AG10803 (cell line): ENCODE measurements at places on chromosomes 12 and 14.

GRCh38 chr12:55929306-55929791, 1.6 kb upstream of the DGKA start:
- no peak for DNase-seq

- DNase-seq: peak; percentile 59
Measured at GRCh38 chr14:64755781-64756221, 51.6 kb downstream of the PLEKHG3 start.

- peak; percentile 84 for DNase-seq
Measured at GRCh38 chr12:121717041-121717699, 4.6 kb downstream of the TMEM120B start.

GRCh38 chr12:4160314-4161040, 113.1 kb upstream of the CCND2 start:
- no peak for DNase-seq

GRCh38 chr12:57276935-57277563, 26.1 kb upstream of the STAC3 start:
- peak; percentile 25 for DNase-seq

DNA sequence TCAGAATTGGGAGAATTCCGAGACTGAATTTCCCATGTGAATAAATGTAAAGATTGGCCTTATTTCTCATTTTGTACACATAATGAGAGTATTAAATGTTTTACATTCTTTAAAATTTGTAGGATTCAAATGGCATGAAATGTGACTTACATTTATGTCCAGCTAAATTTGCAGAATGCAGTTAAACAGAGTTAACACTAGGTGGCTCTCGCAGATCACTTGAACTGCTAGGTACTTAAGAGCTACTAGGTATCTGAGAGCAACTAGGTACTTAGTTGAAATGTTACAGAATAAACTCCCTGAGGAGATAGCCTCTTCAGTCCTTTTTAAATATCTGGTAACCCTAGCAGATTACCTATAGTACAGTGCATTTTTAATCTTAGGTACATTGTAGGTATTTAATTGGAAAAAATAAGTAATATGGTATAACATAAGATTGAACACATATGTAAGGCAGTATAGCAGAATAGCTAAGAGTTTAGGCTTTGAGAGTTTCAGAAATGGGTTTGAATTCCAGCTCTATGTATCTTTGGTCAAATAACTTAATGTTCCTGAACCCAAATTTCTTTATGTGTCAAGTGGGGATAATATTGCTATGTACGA, 73.8 kb downstream of the KIAA0586 start:
- DNase-seq: peak; percentile 85

- no peak for DNase-seq
Measured at GRCh38 chr14:72679536-72680151, 214.3 kb downstream of the DPF3 start.

DNA sequence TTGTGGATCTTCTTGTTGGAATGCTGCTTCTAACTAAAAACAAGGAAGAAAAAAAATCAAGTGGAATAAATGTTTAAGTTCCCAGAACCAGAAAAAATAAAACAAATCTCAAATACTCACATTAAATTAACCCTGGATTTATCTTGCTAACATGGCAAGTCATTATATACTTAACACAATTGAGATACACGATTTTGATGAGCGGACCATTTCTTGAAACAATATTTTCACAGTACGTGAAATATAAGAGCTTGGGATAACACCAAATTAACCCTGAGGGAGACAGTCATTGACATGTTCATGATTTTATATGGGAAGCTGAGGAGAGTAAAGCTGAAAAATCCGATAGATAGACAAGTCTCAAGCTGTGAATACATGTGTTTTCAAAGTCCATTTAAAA, 128.6 kb downstream of the PTCSC3 start:
- DNase-seq: no peak

GRCh38 chr14:100132903-100133510, 26.4 kb downstream of the DEGS2 start:
- DNase-seq: peak; percentile 50

- DNase-seq: no peak
Measured at GRCh38 chr12:41784957-41785356, 359.7 kb downstream of the GXYLT1 start.

DNA sequence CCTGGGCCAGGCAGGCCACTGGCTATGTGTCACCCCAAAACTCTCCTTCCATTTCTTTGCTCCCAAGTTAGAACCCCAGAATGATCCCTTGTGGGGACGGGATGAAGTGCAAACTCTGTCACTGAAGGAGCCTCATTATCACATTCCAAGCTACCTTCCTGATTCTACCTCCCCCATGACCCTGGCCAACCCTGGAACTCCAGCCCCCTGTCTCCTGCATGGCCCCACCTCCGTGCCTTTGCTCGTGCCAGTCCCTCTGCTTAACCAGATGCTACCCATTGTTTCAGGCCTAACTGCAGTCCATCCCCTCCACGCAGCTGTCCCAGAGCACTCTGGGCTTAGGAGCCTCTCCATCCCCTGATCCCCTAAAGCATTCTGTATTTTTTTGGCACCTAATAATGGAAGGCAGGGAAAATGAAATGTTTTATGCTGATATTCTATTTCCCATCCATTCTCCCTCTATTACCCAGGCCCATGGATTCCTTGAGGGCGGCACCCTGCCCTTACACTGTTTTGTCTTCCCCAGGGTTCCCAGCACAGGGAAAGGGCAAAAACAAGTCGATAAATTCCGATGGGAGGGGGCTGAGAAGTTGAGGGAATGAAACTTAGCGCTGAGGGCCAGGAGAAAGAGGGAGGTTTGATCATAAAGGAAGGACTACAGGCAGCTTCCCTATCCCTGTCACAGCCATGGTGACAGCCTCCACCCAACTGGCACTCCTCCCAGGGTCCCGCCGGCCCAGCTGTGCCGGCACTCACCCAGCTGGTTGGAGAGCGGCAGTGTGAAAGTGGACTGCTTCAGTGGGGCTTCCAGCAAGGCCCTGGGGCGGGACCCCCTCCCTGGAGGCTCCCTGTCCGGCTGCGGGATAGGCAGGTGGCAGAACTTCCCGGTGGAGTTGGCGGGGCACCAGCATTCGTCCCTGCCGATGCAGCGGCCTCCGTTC, 58.1 kb downstream of the ISCA2 start:
- peak; percentile 41 for DNase-seq

GRCh38 chr12:89058402-89058801, 293.9 kb downstream of the DUSP6 start:
- DNase-seq: no peak

GRCh38 chr12:5480938-5481303, 49.0 kb downstream of the NTF3 start:
- DNase-seq: no peak

GRCh38 chr14:35229084-35229791, 62.9 kb upstream of the PSMA6 start:
- no peak for DNase-seq
